ENCODE measurements at places on chromosomes 4 and X. TPM values are rescaled to one million over a fixed set of nuclear protein-coding genes. Genes with fewer than 3 reads are reported as not detected.

Gene SCML2
- 0.59 TPM for total RNA-seq

Gene NLGN4X
- 6.3 TPM for total RNA-seq

Gene AWAT1
- total RNA-seq = not detected

Gene KLHL34
- total RNA-seq = not detected

Gene MAGEA10
- not detected for total RNA-seq

Gene C4orf51
- total RNA-seq = not detected

Gene NWD2
- total RNA-seq = 1.1 TPM

Gene CENPE
- total RNA-seq = 0.20 TPM

Gene FGF2
- total RNA-seq = 19.0 TPM

GRCh38 chr4:54281054-54281766, 52.1 kb downstream of the PDGFRA start:
- DNase-seq = peak; percentile 52

DNA sequence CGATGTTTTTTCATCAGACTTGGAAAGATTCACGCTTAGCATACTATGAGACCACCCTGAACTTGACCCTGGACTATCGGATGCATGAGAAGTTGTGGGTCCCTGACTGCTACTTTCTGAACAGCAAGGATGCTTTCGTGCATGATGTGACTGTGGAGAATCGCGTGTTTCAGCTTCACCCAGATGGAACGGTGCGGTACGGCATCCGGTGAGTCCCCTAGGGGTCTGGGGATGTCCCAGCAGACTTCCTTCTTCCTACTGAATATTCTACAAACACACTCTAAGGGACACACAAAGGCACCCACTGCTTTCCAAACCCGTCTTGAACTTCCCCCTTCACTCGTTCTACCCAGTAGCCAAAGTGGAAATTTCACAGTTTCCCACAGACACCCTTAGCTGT, 9.3 kb downstream of the GABRQ start:
- no peak for DNase-seq

- DNase-seq = no peak
These were observed 149.3 kb downstream of the SOWAHB start for GRCh38 chr4:76748649-76749048.

DNA sequence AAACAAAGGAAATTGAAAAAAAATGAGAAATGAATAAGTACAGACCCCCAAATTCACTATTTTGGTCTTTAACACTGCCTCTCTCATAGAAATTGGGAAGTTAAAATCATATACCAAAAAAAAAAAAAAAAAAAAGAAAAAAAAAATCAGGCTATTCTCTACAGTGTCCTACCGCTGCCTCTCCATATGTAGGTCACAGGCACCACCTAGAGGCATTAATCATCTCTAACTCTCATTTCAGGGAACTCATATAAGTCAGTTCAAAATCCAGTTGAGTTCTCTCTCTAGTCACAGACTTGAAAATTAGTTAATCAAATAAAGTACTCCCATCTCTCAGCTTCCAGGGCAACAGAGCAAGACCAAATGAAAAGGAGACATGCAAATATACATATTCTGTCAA, 47.9 kb downstream of the COX18 start:
- no peak for DNase-seq

- no peak for DNase-seq
These were observed 4.8 kb upstream of the CXCL1 start for GRCh38 chr4:73864365-73864764.

GRCh38 chr4:38663090-38663800, 754 bp upstream of the KLF3 start:
- peak; percentile 36 for DNase-seq

GRCh38 chrX:2689773-2690666, 1.1 kb upstream of the CD99 start:
- no peak for DNase-seq

DNA sequence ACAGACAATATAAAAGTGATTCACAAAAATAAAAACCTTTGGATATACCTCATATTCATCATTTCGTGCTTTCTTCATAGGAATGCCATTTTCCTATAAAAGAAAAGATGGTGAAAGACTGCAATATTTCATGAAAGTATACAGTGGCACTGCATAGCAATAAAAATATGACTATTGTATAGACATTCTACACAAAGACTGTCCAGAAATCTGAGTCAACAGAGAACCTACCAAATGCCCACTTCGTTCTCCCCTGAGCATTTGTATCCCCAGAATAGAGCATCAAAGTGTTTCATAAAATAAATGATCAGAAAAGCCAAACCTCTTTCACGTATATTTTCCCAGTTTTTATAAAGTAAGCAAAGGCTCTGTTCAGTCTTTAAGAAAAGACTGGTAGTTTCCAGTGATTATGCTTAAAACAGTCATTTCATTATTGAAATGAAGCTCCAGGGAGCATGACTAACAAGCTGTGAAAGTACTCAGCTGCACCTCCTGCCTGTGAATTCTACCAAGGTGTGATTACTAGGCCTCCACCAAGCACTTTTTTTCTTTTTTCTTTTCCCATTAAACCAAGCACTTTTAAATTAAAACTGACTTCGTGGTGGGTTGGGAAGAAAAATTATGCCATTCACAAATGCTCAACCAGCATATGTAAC, 20.2 kb downstream of the PPA2 start:
- DNase-seq = no peak

GRCh38 chr4:87916626-87917025, 58.9 kb upstream of the SPP1 start:
- DNase-seq = no peak

DNA sequence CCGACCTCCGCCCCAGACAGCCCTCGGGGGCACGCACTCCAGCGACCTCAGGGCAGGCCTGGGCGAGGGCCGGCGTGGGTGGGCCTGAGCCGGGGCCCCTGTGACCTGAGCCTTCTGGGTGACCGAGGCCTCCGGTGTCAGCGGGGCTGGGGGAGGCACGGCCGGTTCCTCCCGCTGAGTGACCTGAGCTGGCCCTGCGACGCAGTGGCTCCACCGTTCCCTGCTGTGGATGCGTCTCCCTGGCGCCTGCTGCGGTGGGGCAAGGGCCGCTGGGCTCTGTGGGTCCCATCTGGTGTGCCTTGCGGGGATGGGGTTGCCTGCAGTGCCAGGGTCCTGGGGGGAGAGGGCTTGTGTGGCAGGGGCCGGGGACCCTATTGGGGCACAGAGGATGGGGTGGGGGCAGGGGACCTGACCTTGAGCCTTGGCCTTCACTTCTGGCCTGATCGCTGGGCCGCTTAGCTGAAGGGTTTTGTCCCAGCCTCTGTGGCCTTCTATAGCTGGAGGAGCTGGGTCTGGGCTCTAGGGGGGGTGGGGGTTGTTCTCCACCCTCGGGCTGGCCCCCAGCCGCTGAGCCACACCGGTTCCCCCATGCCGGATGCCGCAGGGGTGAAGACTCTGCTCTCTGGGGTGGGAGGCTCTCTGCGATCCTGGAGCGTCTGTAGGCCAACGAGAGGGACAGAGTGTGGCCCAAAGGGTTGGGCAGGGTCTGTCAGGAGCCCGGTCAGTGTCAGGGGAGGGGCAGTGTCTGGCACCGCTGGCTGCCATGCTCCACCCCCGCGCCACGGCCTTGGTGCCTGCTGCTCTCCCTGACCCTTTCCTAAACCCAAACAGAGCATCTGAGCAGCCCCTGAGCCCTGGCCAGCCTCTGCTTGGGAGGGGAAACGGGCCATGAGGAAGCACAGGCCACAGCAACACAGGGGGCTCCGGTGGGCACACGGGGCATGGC, 2.3 kb downstream of the NAT8L start:
- no peak for DNase-seq

DNA sequence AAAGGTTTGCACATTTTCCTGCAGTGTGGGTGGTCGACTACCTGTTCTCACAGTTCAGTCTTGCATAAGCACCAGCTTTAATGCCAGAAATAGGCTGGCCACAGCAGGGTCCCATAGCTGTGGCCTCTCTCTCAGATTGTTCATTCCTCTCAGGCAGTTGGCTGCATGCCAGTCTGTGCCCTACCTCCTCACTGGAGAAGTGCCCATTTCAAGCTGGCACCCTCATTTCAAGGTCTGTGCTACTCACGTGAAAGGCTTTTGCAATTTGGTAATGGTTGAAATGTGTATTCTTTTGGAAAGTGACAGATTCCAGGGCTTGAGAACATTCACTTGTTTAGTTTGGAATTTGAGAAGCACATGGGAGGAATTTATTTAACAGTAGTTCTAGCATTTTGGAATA, 28.9 kb upstream of the MTMR1 start:
- no peak for DNase-seq

DNA sequence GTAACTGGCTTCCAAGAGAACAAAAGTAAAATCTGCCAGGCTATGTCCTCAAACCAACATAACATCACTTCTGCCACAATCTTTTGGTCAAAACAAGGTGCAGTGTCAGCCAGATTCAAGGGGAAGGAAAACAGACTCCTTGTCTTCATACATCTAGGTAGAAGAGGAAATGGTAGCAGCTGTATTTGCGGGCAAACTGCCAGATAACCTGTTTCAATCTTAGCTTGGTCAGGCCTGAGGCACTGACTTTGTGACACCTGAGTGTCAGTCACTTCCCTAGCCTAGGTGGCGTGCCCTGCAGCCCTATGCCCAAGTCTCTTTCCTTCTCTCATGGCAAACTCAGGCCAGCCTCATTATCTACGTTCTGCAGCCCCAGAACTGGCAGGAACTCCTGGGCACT, 146.2 kb upstream of the JADE1 start:
- no peak for DNase-seq

DNA sequence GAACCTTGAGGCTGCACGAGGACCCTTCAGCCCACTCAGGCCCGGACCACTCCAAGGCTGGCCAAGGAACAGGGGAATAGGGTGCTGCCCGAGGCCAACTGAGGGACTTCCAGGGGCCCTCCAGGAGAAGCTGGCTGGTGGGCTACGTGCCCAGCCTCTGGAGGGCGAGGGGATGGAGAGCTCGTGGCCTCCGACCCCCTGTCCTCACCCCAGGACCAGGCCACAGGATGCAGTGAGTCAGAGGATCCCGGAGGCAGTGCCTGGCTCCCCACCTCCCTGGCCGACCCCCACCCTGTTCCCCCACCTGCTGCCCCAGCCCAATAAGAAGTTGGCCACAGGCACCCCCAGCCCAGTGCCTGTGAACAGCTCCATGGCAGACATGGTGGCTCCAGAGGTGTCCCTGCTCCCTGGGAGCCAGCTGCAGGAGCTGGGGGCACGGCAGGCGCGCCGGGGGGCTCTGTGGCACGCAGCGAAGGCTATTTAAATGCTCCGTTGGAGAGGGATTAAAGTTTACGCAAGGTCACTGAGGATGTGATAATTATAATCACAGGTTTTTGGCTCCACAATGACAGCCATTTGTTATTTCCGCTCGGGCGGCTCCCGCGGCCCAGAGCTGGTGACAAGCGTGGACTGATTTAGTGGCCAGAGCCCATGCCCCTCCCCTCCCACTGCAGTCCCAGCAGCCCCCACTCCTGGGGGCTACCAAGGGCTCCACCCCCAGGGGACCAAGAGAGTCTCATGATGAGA, 95.7 kb upstream of the NKX1-1 start:
- peak; percentile 0 for DNase-seq

- DNase-seq = no peak
These were observed 325.5 kb downstream of the BCOR start for GRCh38 chrX:39772057-39772832.

DNA sequence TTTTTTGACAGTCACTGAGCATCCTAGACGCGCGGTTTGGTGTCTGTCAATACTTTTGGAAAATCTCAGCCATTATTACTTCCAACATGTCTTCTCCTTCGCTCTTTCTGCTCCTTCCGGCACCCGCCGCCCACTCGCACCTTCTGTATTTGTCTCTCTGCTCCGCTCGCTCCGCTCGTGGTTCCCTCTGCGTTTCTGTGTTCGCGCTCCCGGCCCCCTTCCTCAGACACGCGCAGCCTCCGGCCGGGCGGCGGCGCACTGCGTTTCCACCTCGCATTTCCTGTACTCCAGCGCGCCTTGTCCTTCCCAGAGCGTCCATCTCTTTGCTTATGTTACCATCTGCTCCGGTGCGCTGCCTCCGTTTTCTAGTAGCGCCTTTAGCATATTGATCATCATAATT, 21.1 kb downstream of the PDE6B start:
- no peak for DNase-seq

Measured in tibial nerve (tissue), 4 donors.